ENCODE measurements at places on chromosomes 5 and 9.

GRCh38 chr9:8179381-8180053 is 379.9 kb upstream of the DMAC1 start:
- no peak for DNase-seq

DNA sequence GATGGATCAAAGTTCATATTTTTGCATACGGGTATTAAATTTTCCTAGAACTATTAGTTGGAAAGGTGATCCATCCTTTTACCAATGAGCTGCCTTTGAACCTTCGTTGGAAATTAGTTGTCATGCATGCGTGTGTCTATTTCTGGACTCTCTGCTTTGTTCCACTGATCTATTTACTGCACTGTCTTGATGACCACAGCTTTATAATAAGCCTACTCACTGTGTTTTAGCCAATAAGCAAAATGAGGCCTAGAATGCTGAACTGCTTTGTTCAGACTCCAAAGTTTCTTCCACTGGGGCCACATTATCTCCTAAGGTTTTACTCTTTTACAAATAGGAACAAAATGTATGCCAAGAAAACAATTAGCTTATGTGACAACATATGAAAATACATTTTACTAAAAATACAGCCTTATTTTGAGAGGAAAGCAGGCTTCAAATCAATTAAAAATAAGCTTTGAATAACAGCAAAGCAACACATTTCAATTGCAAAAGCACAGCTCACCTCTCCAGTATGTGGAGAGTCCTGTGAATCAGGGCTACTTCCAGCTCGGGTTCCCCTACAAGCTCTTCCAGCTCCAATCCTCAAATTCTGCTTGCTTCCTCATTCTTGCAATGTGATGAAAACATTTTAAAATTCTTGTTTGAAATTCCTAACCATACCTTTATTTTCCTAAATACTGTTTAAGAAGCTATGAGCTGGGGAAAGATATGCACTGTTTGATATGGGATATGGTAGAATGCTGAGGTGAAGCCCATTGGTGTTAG is 72.0 kb downstream of the RETREG1 start:
- no peak for DNase-seq

GRCh38 chr5:65076251-65076869 is 307.6 kb downstream of the CWC27 start:
- DNase-seq = no peak

DNA sequence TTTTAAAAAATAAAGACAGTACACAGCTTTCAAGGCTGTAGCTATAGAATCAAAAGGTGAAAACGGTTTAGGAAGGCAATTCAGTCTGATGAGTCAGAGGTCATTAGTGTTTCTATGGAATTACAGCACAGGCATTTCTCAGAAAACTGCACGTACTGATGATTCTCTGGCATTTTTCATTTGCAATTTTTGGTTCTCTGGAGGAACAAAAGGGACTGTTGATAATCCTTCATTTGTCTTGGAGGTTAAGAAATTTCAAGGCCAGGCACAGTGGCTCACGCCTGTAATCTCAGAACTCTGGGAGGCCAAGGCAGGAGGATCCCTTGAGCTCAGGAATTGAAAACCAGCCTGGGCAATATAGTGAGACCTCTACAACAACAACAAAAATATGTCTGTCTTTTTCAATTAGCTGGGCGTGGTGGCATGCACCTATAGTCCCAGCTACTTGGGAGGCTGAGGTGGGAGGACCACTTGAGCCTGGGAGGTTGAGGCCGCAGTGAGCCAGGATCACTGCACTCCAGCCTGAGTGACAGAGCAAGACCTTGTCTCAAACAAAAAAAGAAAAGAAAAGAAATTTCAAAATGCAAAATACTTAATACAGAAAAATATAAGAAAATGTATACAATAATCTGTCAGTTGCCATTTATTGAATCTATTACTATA is 27.3 kb downstream of the NR6A1 start:
- no peak for DNase-seq

- DNase-seq = no peak
Measured at GRCh38 chr9:89138463-89139390, 39.9 kb downstream of the SHC3 start.

DNA sequence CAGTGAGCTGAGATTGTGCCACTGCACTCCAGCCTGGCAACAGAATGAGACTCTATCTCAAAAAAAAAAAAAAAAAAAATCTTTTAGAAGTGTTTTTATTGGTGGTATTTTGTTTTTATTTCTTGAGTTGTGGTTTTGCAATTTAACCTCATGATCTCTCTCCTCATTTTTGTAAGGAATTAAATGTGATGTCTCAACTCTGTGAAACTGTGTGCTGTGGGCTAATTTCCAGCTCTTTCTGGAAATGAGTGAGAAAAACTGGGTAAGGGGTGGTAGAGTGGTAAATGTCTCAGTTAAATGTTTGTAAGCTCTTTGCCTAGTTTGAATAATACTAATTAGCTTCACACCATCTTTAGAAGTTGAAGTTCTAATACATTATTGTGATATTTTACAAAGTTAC is 29.0 kb downstream of the ACO1 start:
- DNase-seq = no peak

- no peak for DNase-seq
Measured at GRCh38 chr9:18007621-18008020, 428.8 kb downstream of the SH3GL2 start.

DNA sequence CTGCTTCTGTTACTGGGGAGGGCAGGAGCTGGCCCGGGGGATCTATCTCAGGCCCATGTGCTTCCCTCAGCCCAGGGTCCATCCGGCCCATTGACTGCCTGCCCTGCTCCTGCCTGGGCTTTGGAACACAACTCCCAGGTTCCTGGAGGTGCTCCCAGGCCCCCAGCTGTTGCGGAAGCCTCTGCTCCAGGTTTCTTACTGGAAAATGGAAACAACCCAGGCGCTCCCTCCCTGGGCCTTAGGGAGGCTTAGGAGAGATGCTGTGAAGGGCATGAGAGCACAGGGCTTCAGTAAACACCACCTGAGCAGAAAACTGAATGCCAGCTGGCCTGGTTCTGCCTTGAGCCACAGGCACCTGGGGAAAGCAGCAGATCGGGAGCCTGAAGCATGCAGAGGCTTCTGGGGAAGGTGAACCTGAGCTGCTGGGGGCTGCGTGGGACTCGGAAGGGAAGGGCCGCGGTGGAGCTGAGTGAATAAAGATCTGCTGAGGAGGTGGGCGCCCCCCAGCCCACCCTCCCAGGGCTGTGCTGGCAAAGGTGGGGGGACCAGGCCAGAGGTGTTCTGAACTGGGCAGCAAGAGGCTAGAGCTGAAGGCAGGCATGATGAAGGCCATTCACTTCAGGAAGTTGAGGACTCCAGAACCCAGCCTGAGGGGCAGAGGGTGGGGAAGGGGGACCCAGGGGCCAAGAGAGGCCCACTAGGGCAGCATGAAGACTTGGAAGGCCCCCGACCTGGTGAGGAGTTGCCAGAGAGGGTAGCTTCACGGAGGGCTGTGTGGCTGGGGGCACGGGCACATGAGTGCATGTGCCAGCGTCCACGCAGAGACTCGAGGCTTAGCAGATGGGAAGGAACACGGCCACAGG is 64.8 kb downstream of the SHB start:
- DNase-seq = no peak

- DNase-seq = no peak
Measured at GRCh38 chr5:96772542-96772941, 35.2 kb downstream of the ERAP1 start.

- no peak for DNase-seq
Measured at GRCh38 chr9:99019510-99020331, 76.0 kb downstream of the COL15A1 start.

GRCh38 chr5:119270960-119271757 is 84.7 kb upstream of the TNFAIP8 start:
- no peak for DNase-seq

- no peak for DNase-seq
Measured at GRCh38 chr5:38715696-38716095, 130.1 kb upstream of the OSMR start.

All from T-helper 1 cell (primary cell).